ENCODE measurements at places on chromosomes 12 and 14.
A peak's percentile ranks its signal among the peaks of the same experiment; 100 is the strongest.

- DNase-seq: no peak
These were observed 258.9 kb downstream of the VRK1 start for GRCh38 chr14:97056086-97056485.

DNA sequence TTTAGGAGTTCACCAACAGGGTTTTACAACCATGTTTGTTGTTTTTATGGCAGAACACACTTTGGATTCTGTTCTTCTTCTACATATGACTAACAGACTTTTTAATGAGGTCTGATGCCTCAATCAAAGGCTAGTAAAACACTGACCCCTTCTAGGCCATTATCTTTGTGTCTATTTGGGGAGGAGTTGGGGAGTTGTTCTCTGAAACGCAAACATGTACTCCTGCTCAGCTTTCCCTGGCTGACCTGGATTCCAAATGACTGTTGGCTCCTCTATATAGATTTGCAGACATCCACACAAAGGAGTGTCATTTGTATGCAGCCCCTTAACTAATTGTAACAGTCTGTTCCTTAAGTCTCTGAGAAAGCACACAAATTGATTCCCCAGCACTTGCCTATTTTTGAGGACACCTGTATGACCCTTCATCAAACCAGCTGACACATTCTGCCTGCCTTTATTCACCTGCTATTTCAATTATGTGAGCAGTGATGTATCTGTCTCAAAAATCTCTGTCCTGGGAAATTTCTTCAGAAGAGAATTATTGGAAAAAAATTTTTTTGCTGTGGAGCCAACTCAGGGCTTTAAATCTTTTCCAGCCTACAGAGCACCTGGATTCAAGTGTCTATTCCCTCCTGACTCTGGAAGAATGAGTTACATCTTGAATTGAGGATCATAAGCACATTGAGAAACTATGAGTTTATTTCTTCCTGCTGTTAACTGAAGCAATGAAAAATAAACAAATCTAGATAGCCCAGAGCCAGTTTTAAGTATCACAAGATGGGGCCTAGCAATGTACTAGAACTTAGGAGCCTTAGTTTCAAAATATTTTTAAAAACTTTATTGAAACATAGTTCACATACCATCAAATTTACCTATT, 417.2 kb downstream of the RAD51B start:
- DNase-seq: no peak

DNA sequence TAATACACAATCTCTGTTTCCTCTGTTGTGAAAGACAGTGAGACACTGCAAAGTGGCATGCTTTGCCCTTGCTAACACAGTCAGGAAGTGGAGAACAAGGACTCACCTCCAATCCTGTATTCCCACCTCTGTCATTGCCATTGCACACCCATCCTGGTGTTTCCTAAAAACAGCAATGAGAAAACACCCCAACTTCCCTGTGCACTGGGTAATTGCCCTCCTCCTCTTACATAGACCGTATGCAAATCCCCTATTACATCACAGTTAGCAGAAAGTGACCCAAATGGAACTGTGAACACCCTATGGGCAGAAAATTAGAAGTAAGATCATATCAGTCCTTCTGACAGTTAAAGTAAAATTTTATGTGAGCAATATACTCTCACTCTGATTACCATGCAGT, 355.5 kb downstream of the BCL11B start:
- no peak for DNase-seq

- DNase-seq: no peak
These were observed 16.2 kb downstream of the SLC25A29 start for GRCh38 chr14:100289916-100290606.

GRCh38 chr14:61233436-61233956, 47.6 kb downstream of the TMEM30B start:
- no peak for DNase-seq

GRCh38 chr14:58587271-58587670, 50.5 kb upstream of the DACT1 start:
- peak; percentile 91 for DNase-seq

DNA sequence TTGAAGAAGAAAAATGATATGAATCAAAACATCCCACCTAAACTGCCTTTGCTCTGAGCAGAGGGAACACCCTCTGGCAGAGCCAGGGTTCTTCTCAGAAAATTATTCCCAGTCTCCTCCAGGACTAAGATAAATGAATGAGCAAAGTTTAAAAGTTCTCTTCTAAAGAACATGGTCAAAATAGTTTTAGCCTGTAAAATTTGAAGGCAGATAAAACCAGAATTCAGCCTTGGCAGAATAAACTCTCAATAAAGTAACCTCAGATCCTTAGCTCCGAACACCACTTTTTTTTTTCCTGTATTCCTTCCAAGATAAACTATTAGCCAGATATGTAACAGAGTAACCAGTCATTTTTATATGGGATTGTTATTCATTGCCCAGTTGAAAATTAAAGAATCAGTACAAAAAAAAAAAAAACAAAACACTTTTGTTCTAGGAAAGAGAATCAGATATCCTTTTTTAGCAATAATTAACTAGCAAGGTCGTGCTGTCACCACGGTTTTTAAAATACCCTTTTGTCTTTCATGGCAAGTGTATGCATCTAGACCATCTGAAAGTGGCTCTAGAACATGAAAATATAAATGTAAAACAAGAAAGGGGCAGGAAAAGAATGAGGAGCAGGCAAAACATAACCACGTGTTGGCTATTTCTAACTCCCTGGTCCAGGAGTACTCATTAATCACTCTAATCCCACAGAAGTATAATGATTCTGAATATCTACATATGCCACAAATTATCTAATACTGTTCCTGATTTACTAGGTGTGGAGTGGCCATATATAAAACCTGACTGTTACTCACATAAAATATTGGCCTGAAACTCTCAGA, 60.8 kb downstream of the CAPZA3 start:
- peak; percentile 85 for DNase-seq

DNA sequence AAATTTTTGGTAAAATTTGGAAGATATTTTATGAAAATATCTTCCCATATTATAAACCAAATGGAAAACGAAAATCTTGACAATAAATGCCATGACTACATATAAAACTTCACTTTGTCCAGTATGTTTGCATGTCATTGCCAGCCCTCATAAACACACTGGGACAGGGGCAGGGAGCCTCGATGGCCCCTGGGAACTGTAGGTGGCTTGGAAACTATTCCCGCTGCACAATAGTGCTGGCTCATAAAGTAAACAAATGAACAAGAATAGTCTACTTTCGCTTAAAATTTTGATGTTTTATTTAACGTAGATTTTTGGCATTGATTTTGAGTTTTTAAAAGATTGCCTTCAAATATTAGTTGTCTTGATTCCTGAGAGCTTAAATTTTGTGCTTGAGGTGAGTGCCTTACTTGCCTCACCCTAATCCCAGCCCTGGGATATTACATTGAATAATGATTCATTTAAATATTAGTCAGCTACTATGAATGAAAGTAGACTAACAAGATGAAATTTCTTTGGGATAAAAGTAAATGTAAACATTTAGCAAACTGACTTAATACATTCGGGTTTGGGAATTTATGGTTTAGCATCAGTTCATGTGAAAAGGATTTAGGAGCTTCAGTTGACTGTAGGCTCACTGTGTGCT, 74.0 kb upstream of the PKP2 start:
- no peak for DNase-seq

- peak; percentile 86 for DNase-seq
These were observed 1.5 kb downstream of the FRMD6 start for GRCh38 chr14:51653079-51653774.

DNA sequence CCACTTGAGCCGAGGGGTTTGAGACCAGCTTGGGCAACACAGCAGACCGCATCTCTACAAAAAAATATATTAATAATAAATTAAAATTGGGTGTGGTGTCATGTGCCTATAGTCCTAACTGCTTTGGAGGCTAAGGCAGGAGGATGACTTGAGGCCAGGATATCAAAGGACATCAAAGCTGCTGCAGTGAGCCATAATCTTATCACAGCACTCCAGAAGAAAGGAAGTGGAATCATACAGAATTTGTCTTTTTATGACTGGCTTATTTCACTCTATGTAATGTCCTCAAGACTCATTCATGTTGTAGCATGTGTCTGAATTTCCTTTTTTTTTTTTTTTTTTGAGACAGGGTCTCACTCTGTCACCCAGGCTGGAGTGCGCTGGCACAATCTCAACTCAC, 43.9 kb upstream of the NUDT4 start:
- no peak for DNase-seq

GRCh38 chr14:77024171-77024691, 4.3 kb downstream of the IRF2BPL start:
- no peak for DNase-seq

DNA sequence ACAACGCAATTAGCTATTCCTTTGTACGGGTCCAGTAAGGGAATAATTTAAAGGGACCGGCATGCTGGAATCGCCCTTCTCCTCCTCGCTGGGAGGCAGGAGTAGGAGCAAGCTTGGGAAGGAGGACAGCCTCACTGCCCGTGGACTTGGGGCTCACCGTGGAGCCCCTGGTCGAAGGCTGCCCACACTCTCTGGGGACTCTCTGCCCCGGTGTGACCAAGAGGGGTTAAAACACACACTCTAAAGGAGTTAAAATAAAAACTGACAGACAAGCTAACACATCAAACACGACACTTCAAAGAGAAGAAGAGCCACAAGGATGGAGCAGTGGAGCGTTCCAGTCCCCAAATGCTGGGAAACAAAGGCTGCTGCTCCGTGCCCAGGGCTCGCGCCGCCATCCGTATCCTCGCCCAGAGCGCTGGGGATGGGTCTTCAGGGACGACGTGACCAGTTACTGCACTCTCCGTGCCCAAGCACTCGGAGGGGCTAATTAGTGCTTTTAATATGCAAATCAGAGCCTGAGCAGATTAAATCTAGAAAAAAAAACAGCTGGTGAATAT, 123.3 kb downstream of the PAPOLA start:
- DNase-seq: no peak

DNA sequence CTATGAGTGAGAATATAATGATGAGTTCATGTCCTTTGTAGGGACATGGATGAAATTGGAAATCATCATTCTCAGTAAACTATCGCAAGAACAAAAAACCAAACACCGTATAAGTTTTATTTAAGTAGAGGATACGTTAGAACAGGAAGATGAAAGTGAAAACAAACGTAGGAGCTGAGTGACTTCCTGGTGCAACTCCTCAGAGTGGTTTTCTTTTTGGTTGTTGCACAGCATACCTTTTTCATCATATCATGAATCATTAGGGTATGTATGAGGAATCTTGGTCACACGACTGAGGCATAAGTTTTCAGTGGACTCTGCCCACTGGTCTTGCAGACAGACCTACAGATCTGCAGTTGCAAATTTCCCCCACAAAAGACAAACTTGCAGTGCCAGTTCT, 199.0 kb downstream of the LRFN5 start:
- DNase-seq: no peak

- DNase-seq: no peak
These were observed 879.2 kb downstream of the AACS start for GRCh38 chr12:125944446-125944845.

DNA sequence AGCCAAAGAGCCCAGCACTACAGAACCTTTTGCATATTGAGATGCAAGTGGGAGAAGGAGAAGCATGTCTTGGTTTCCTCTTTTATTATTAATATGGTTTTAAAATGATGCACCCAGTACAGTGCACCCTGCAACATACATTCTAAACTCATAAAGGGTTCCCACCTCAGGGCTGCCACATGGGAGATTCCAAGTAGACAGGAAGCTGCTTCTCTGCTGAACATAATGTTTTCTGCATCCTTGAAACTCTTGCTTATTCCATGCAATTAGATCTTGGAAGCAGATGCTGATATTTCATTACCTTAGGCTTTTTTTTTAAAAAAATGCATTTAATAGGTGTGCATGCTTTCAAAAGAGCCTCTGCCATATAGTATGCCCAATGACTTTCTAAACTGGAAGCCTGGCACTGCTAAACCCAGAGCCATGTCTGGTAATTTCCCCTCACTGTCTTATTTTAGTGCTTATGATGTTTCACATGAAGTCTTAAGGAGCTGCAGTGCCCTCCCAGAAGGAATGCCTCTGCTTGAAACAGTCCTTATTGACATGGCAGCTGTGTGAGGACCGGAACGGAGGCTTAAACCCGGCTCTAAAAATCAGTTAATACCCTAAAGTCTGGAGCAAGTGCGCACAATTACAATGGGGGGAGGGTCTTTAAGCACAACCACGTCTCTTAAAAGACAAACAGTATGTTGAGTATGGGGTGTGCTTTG, 2.0 kb upstream of the SIX1 start:
- DNase-seq: no peak

GRCh38 chr12:110556705-110557104, 26.4 kb downstream of the PPTC7 start:
- DNase-seq: no peak

DNA sequence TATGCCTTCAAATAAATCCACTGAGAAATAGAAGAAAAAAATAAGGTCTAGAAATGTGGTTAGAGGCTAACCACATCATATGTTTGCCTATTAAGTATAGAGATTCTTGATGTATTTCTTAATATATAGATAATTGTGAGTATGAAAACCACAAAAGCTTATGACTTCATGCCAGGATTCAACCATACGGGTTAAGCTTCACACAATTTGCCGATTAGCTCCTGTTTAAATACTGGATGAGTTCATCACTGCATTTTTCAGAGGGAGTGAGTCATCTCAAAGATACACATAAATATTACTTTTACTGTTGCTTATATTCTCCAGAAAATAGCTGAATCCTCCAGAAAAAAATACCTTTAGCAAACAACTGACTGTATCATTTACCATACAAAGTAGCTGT, 79.6 kb downstream of the RPL10L start:
- DNase-seq: peak; percentile 81

- DNase-seq: peak; percentile 70
These were observed 129.2 kb downstream of the DIP2B start for GRCh38 chr12:50633955-50634354.

- peak; percentile 24 for DNase-seq
These were observed 31.9 kb downstream of the GUCY2C start for GRCh38 chr12:14664434-14665023.

- peak; percentile 84 for DNase-seq
These were observed 107.0 kb downstream of the HELB start for GRCh38 chr12:66409195-66409871.

- DNase-seq: no peak
These were observed 170.7 kb downstream of the ADCK1 start for GRCh38 chr14:77970646-77971045.

Data from fibroblast of skin of abdomen (primary cell).